Activated CD8-positive, alpha-beta T cell treated with anti-CD3 and anti-CD28 coated beads for 36 hours (primary cell): ENCODE measurements at places on chromosomes 7 and 10. TPM values are rescaled to one million over a fixed set of nuclear protein-coding genes. Genes with fewer than 3 reads are reported as not detected.

Gene OLAH
- total RNA-seq = 0.32 TPM

Gene FBXL13
- 0.96 TPM for total RNA-seq

GRCh38 chr10:60992636-60993035 is 48.7 kb upstream of the RHOBTB1 start:
- H3K4me1 ChIP-seq = no peaks in the 10 kb centered on the region
- DNase-seq = no peak
- peaks cover 4% of the 10 kb centered on the region for H3K27me3 ChIP-seq
- H3K4me3 ChIP-seq = no peak overlapping the region

Gene PRLHR
- total RNA-seq = not detected

- no peak for DNase-seq
- no peaks in the 10 kb centered on the region for H3K36me3 ChIP-seq
- peaks cover 17% of the 10 kb centered on the region for H3K27me3 ChIP-seq
- H3K4me3 ChIP-seq = no peak overlapping the region
- no peaks in the 10 kb centered on the region for H3K4me1 ChIP-seq
These were observed 51.2 kb upstream of the RELN start for GRCh38 chr7:104040666-104041065.

- H3K27me3 ChIP-seq = peaks cover 3% of the 10 kb centered on the region
- H3K27ac ChIP-seq = no peak overlapping the region
- H3K4me3 ChIP-seq = no peak overlapping the region
- H3K4me1 ChIP-seq = no peaks in the 10 kb centered on the region
- no peaks in the 10 kb centered on the region for H3K36me3 ChIP-seq
These were observed 59.5 kb upstream of the NPTX2 start for GRCh38 chr7:98557538-98558031.

DNA sequence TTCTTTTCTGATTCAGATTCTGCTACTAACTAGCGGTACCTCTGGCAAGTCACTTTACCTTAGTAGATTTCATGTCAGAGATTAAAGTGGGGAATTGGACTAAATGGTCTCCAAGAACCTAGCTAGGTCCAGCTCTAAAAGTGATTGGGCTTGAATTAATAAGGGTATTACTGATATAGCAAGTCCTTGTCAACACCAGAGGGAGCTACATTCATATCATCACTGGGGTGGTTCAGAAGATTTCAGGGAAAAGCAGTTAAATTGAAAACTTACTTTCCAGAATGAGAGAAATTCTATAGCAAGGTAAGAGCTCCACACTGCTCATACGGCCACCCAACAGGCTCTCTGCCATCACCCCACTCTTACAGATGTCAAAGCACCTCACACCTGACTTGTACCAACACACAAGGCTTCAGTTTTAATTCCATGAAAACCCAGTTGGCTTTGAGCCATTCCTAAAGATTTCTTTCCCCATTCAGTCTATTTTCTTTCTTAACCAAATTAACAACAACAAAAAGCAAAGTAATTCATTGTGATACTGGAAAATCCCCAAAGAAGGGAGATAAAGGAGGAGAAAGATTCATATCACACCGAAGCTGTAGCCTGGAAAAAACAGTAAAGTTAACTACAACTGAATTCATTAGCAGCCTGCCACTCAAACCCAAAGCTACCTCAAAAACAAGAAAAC is 38.0 kb upstream of the SPOCK2 start:
- H3K36me3 ChIP-seq = peaks cover 17% of the 10 kb centered on the region
- peaks cover 30% of the 10 kb centered on the region for H3K4me1 ChIP-seq

- no peak overlapping the region for H3K4me3 ChIP-seq
- no peaks in the 10 kb centered on the region for H3K27me3 ChIP-seq
- peaks cover 4% of the 10 kb centered on the region for H3K36me3 ChIP-seq
- no peak for DNase-seq
These were observed 256.9 kb downstream of the ELMO1 start for GRCh38 chr7:37191797-37192196.

DNA sequence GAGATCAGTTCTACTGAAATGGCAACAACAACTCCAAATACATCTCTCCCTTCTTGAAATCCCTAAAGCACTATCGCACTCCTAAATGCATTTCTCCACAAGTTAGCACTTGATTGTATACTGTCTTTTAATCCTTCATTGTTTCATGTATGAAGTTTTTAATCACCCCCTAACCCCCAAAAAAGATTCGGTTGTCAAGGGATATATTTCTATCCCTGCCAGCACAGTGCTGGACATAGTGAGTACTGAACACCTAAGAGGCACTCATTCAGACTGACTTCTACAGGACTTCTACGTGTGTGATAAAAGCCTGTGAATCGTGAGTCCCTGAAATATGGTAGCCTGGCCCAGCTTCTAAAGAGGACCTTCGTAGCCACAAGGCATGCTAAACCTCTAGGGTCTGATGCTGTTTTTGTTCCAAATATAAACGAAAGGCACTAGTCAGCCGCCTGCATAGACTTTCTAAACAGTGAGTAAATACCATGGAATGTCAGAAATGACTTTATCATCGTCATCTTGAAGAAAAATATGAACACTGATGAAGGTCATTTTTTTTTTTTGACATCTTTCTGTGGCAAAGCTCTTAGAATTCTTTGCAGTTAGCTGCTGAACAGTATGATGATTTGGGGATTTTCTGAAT is 14.6 kb upstream of the ZSCAN21 start:
- H3K4me3 ChIP-seq = no peak overlapping the region
- H3K27me3 ChIP-seq = no peaks in the 10 kb centered on the region
- H3K36me3 ChIP-seq = peaks cover 51% of the 10 kb centered on the region

DNA sequence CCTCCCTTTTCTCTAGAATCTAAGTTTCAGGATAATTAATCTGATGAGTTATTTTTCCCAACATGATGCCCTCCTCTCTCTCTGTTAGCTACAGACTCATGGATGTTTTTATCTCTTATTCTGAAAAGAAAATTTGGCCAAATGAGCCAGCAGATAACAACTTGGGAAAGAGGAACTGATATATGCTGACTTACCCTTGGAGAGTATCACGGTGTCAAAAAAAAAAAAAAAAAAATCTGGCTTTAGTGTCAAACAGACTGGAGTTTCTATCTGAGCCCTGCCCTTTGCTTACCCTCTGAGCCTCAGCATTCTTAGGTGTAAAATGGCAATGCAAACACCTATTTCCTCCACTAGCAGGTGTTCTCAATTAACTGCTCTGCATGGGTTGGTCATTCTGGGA is 190.4 kb downstream of the AHR start:
- H3K27me3 ChIP-seq = peaks cover 2% of the 10 kb centered on the region
- H3K36me3 ChIP-seq = no peaks in the 10 kb centered on the region
- no peak overlapping the region for H3K27ac ChIP-seq

- H3K4me1 ChIP-seq = no peaks in the 10 kb centered on the region
- H3K4me3 ChIP-seq = no peak overlapping the region
- no peak for DNase-seq
- H3K27ac ChIP-seq = no peak overlapping the region
- no peaks in the 10 kb centered on the region for H3K36me3 ChIP-seq
- no peaks in the 10 kb centered on the region for H3K27me3 ChIP-seq
These were observed 622.9 kb upstream of the MBL2 start for GRCh38 chr10:53395449-53395848.

GRCh38 chr7:18610331-18610948 is 114.9 kb downstream of the HDAC9 start:
- H3K36me3 ChIP-seq = peaks cover 1% of the 10 kb centered on the region
- no peak overlapping the region for H3K4me3 ChIP-seq
- no peaks in the 10 kb centered on the region for H3K27me3 ChIP-seq
- no peak overlapping the region for H3K27ac ChIP-seq
- no peak for DNase-seq
- H3K4me1 ChIP-seq = no peaks in the 10 kb centered on the region

DNA sequence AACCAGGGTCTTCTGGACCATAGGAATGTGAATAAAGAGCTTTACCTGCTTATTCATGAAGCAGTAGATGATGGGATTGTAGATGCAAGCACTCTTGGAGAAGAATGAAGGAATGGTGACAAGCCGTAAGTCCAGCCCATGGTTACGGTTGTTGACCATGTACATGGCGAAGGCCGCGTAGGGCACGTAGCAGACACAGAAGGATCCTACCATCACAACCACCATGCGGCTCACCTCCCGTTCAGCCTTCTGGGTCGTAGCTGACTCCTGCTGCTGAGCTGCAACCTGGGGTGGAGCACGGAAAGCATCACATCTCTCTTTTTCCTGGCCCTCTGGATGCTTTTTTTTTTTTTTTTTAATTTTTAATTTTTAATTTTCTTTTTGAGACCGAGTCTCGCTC is 2.0 kb downstream of the OPN1SW start:
- no peak for DNase-seq
- H3K4me1 ChIP-seq = peaks cover 12% of the 10 kb centered on the region
- no peak overlapping the region for H3K4me3 ChIP-seq
- no peak overlapping the region for H3K27ac ChIP-seq
- H3K36me3 ChIP-seq = peaks cover 47% of the 10 kb centered on the region

DNA sequence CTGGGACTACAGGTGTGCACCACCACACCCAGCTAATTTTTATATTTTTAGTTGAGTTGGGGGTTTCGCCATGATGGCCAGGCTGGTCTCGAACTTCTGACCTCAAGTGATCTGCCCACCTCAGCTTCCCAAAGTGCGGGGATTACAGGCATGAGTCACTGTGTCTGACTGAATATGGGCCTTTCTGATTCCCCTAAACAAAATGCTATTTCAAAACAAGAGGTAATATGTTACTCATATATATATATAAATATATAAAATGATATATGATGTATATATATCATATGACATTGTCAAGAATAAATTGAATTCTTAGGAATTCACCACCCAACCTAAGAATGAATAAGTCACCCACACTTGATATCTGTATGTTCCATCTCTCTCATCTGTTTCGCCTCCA is 12.8 kb upstream of the TIAL1 start:
- no peaks in the 10 kb centered on the region for H3K4me1 ChIP-seq
- peaks cover 1% of the 10 kb centered on the region for H3K27me3 ChIP-seq

Gene CEP41
- total RNA-seq = 28.0 TPM

DNA sequence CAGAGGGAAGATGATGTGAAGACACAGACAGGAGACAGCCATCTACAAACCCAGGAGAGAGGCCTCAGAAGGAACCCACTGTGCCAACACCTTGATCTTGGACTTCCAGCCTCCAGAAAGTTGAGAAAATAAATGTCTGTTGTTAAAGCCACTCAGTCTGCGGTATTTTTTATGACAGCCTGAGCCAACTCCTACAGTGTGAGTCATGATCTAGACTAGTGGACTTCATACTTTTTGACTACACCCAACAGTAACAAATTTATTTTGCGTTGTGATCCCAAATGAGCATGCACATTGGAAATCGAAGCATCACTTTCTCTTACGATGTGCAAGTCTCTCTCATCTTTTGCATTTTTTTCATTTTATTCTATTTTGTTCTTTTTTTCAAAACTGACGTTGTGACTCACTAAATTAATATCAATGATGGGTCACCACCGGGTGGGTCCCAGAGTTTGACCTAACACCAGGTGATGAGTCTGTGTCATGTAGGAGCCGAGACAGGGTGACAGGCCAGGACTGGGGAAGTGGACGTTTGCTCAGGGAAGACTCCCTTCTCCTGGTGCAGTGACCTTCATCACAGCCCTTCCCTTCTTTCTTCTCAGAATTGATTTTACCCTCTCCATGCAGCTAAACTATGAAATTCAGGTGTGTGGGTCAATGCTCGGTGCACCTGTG is 28.9 kb downstream of the PHYH start:
- H3K27ac ChIP-seq = no peak overlapping the region
- no peaks in the 10 kb centered on the region for H3K36me3 ChIP-seq
- peaks cover 1% of the 10 kb centered on the region for H3K27me3 ChIP-seq
- H3K4me3 ChIP-seq = no peak overlapping the region
- no peak for DNase-seq
- H3K4me1 ChIP-seq = peaks cover 8% of the 10 kb centered on the region

Gene MLXIPL
- not detected for total RNA-seq

Gene TMEM196
- total RNA-seq = not detected

Gene HTR7
- total RNA-seq = not detected

DNA sequence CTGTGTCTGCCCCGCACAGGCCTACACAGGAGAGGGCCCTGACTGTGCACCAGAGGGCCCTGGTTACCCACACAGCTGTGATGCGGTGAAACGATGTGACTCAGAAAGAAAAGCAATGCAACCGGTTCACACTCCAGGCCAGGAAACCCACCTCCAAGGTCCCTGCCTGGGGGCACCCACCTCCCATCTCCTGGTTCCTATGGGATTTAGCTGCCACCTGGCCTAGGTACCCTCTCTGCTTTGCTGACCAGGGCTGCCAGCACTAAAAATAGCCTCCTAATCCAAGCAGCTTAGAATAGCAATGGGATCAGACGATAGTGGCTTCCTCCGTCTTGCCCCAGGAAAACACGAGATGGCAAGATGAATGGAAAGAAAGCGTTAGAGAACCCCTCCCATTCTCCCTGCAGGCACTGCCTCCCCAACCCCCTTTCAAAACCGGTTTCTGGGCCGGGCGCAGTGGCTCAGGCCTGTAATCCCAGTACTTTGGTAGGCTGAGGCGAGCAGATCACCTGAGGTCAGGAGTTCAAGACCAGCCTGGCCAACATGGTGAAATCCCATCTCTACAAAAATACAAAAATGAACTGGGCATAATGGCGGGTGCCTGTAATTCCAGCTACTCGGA is 12.4 kb downstream of the RBP3 start:
- no peak for DNase-seq
- no peaks in the 10 kb centered on the region for H3K36me3 ChIP-seq
- H3K27me3 ChIP-seq = no peaks in the 10 kb centered on the region
- H3K27ac ChIP-seq = no peak overlapping the region
- H3K4me3 ChIP-seq = no peak overlapping the region
- H3K4me1 ChIP-seq = no peaks in the 10 kb centered on the region

- no peak for DNase-seq
- H3K4me3 ChIP-seq = no peak overlapping the region
- no peaks in the 10 kb centered on the region for H3K36me3 ChIP-seq
- no peaks in the 10 kb centered on the region for H3K4me1 ChIP-seq
- H3K27ac ChIP-seq = no peak overlapping the region
- no peaks in the 10 kb centered on the region for H3K27me3 ChIP-seq
These were observed 823.8 kb upstream of the CELF2 start for GRCh38 chr10:10193848-10194247.

GRCh38 chr10:49105076-49105475 is 10.2 kb downstream of the VSTM4 start:
- no peak for DNase-seq
- no peak overlapping the region for H3K27ac ChIP-seq

Gene OR6V1
- not detected for total RNA-seq

Gene HHEX
- total RNA-seq = 0.34 TPM

DNA sequence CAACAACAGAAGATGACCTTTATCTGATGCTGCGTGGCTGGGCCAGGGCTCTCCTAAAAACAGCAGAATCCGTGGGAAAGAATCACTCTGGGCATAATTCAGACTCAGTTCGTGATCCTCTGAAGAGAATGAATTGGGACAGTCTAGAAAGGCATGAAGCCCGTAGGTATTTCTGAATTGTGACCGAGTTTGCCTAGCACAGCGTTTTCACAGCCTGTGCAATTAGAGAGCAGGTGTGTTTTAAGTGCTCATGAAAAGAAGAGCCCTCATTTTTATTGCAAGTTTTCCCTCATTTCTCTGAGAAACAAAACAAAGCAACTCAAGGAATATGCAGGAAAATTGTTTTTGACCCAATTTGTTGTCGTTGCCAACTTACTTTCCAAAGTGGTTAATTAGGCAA is 366.2 kb downstream of the WDR11 start:
- H3K27ac ChIP-seq = no peak overlapping the region
- no peak for DNase-seq
- H3K4me1 ChIP-seq = no peaks in the 10 kb centered on the region
- no peaks in the 10 kb centered on the region for H3K36me3 ChIP-seq
- no peaks in the 10 kb centered on the region for H3K27me3 ChIP-seq
